ENCODE measurements at places on chromosomes 4 and X.

GRCh38 chr4:123064390-123064789 lies 142.0 kb upstream of the NUDT6 start:
- DNase-seq, result no peak

- no peak for DNase-seq
These were observed 184.4 kb downstream of the DKK2 start for GRCh38 chr4:106851726-106852125.

- DNase-seq, result no peak
These were observed 25.6 kb downstream of the ZMAT1 start for GRCh38 chrX:101906136-101906796.

DNA sequence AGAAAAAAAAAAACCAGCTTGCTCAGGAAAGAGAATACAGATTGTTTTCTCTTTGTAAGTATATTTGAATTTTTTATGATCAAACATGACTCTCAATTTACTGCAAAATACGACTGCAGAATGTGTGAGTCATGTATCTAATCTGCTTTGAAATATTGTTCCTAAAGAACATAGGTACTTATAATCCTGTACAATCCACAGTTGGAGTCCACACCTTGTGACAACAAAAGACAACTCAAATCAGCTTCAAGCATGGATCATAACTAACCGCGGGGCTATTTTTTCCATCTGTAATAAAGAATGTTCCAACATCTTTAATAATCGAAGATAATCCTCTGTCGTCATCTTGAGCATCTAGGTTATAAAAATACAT lies 77.8 kb upstream of the STIM2 start:
- DNase-seq, result no peak

DNA sequence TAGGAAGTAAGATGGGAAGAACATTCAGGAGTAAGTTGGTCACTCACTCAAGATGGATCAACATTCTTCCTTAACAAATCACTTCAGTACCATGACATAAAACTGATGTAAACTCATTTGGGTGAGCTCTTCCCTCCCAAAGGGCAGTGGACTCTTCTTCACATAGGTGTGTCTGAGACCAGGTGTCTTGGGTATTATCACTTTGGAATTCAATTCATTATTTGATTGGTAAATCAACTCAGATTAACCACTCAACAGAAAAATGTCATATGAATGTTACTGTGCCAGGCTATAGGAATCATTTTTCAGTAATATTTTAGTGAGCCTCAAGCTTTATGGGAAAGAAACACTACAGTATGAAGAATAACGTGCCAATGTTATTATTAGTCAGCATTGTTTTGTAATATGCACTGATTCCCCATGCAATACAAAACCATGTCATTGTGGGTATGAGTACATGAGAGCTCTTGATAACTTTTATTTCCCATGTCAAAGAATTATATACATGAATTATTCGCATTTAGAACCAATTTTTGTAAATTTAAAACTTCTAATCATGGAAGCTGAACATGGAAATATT lies 58.6 kb upstream of the ETNPPL start:
- DNase-seq, result no peak

DNA sequence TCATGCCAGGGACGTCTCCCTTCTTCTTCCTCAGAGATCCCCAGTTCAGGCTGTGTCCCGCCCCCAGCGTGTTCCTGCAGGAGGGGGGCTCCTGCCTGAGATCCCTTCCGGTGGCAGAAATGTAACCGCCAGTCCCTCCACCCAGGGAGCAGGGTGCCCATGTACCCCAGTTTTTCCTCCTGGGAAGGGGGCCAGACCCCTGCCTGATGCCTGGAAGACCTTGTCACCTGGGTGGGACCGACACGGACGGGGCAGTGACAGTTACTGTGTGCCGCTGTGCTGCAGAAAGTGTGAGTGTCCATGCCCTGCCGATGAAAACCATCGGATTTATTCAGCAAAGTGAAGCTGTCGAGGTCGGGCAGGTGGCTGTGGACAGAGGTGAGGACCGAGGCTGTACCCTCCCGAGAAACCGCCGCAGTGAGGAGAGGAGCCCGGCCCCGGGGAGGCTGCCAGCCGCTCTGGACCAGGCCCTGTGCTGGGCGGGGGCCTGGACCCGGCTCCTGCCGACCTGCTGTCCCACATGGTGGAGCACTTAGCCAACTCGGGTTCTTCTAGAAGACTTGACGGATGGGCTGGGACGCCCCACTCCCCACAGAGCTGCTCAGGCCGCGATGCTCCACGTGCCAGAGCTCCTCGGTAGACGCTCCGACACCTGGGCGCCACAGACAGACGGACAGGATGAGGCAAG lies 36.7 kb upstream of the HMX1 start:
- DNase-seq, result no peak

- no peak for DNase-seq
These were observed 198.9 kb downstream of the MID1IP1 start for GRCh38 chrX:38999967-39000745.

DNA sequence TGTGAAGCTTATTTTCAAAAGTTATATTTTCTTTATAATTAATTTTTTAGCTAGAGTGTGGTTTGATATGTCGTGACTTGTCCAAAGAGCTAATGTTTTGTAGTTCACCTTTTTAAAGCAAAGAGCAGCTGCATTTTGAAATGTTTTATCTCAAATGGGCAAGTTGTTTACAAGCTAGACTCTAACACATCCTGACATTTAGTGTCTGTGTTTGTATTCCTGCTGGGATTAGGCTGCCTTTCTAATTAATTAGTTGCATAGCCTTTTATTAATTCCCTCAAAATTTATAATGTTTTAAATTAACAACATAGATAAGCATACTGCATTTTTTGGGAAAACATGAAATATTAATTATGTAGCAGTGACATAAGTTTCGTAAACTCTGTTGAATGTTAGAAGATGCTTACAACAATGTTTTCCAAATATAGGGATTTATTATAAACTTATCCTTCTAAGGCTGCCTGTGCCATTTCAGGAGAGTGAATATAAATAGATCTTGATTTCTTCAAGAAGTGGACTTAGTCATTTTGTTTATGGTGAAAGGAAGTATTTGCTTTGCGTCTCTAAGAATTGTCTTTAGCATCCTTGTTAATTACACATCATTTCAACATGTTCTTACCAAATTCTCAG lies 37.7 kb upstream of the NUDT6 start:
- no peak for DNase-seq

GRCh38 chr4:161585011-161585410 lies 578.8 kb downstream of the FSTL5 start:
- DNase-seq, result no peak

DNA sequence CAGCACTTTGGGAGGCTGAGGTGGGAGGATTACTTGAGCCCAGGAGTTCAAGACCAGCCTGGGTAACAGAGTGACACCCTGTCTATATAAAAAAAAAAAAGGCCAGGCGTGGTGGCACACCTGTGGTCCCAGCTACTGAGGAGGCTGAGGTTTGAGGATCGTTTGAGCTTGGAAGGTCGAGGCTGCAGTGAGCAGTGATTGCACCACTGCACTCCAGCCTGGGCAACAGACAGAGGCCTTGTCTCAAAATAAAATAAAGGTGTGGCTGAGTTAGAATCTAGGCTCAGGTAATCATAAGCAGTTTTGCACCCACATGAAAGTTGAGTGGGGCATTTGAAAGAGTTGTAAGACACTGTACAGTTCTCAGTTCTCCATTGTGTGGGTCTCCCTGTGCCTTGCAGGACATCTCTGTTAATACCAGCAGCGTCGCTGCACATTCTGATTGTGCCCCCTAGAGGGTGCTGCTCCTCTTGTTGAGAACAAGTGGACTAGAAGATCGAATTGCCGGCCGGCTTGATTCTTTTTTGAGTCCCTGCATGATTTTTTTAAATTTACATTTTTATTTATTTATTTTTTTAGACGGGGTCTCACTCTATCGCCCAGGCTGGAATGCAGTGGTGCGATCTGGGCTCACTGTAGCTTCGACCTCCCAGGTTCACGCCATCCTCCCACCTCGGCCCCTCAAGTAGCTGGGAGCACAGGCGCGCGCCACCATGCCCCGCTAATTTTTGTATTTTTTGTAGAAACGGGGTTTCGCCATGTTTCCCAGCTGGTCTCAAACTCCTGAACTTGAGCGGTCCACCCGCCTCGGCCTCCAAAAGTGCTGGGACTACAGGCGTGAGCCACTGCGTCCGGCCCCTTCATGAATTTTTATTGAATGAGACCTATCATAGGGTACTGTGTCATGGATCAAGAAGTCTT lies 73.6 kb upstream of the RBMX start:
- DNase-seq, result peak; percentile 47

- DNase-seq, result no peak
These were observed 40.7 kb downstream of the CDS1 start for GRCh38 chr4:84623661-84624060.

- no peak for DNase-seq
These were observed 119.6 kb downstream of the GATB start for GRCh38 chr4:151641167-151641566.

GRCh38 chrX:44975666-44976263 lies 102.8 kb downstream of the KDM6A start:
- DNase-seq, result no peak

DNA sequence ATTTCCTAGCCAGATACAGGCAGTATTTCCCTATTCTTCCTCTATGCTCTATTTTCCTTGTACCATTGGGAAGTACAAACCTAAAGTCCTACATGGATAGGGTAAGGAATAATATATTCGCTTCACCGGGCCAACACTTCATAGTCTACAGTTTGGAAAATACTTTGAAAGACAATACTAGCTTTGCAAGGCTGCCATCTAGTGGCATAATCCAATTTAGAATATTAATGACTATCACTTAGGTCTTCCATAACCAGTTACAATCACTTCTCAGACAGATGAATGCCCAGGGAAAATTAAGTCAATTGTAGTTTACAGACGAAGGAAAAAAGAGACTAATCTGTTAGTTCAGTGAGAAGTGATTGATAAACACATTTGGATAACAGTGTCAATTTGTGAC lies 141.0 kb upstream of the FAM47C start:
- DNase-seq, result peak; percentile 41

DNA sequence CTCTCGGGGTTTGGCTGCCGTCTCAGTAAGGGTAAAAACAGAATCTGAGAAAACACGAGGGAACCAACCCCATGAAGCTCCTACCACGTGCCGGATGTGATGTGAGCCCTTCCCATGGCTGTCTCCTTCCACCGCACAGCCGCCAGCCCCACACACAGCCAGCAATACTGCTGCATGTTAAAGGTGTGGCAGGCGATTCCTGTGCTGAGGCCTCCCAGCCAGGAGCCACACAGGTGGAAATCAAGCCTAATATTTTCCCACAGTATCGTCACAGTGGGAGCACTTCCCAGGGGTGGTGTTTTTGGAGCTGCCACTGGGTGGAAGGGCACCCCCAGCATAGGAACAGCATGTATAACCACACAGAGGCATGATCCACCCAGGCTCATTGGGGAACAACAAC lies 77.5 kb downstream of the SLC2A9 start:
- no peak for DNase-seq

DNA sequence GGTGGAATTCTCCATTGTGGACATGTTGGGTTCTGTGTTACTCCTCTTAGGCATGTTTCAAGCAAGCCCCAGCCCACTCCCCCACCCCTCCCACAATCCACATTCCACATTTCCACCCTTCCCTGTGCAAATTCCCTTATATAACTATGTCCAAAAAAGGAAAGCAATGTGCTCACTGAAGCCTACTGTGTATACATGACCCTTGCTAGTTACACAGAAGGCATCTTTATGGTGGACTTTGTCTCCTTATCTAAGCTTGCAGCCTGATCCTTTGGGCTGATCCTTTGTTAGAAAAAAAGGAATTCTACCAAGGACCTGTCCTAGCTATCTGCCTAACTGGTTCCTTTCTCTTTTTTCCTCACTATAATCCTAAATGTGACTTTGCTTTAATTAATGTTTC lies 796.8 kb downstream of the NLGN4X start:
- DNase-seq, result no peak

GRCh38 chr4:89245459-89245858 lies 62.1 kb downstream of the GPRIN3 start:
- DNase-seq, result no peak

DNA sequence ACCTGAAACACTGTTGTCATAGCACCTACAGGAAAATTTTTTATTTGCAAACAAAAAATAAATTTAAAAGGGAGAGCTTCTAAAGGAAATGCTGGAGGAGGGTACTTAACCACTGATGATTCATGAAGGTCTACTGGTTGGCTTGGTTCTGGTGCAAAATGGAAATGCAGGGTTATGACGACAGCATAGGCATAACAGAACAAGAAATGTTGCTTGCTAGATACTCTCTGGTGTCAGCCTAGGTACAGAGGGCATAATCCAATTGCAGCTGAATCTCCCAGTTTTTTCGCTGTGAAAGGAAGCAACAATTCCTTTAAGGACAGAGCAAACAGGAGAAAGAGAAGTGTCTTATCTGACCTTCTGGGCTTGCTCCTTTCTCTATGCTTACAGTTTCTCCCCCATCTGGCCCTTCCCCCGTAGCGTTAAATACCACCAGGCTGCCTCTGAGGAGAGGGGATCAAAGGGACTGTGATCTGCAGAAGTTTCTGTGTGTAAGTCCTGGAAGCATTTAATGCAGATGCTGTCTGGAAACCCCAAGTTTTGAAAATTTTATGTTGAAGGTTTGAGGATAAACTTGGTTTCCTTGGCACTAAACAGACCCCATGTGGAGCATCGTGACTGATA lies 23.7 kb upstream of the CASK start:
- DNase-seq, result no peak

DNA sequence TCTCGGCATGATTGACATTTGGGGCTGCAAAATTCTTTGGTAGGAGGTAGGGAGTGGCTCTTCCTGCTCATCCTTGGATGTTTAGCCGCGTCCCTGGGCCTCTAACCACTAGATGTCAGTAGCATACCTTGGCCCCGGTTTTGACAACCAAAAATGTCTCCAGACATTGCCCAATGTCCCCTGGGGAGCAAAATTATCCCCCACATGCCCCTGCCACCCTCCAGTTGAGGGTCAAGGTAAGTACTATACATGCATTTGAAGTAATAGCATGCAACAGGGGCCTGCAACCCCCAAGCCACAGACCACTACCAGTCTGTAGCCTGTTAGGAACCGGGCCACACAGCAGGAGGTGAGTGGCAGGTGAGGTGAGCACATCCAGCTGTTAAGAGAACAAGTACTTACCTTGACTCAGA lies 17.6 kb upstream of the KIAA1210 start:
- no peak for DNase-seq

DNA sequence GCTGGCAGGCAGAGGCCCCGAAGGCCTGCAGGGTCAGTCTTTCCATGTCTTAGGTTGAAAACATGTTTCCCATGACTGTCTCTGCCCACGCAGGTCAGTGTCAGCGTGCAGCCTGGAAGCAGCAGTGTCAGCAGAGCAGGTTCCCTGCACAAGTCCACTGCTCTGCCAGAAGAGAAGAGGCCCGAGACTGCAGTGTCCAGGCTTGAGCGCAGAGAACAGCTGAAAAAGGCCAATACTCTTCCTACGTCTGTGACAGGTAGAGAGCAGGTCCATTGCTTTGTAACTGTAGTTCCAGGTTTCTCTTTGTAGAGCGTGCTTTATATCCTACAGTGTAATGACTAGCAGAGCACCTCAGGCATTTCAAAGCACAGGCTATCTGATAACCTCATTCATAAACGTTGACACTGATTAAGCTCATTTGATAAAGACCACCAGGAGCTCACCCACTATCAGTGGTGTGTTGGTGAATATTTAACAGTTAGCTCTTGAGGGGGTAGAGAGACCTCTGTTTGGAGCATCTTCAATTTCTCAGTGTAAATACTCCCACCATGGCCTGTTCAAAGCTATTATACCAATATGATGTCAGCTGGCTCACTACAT lies 63.2 kb downstream of the AASDH start:
- no peak for DNase-seq
